ENCODE measurements at places on chromosomes 7 and 10. TPM values are rescaled to one million over a fixed set of nuclear protein-coding genes. Genes with fewer than 3 reads are reported as not detected.

CHAT gene
- not detected for polyA plus RNA-seq

HMX2 gene
- not detected for polyA plus RNA-seq

EEPD1 gene
- polyA plus RNA-seq, result 14.5 TPM

UROS gene
- 23.6 TPM for polyA plus RNA-seq

MACC1 gene
- polyA plus RNA-seq, result 5.6 TPM

PLAC9 gene
- polyA plus RNA-seq, result 5.5 TPM

ZNF239 gene
- 0.72 TPM for polyA plus RNA-seq

CYP2C9 gene
- 2.6 TPM for polyA plus RNA-seq

GSTO2 gene
- polyA plus RNA-seq, result 19.9 TPM

AGAP9 gene
- polyA plus RNA-seq, result 19.8 TPM

SEC61A2 gene
- 2.7 TPM for polyA plus RNA-seq

SEMA3E gene
- polyA plus RNA-seq, result 0.28 TPM

Data from esophagus (tissue), 2 donors.